ENCODE measurements at places on chromosomes 7 and 10. TPM values are rescaled to one million over a fixed set of nuclear protein-coding genes. Genes with fewer than 3 reads are reported as not detected.

GRCh38 chr7:32255036-32255435 lies 184.8 kb upstream of the PDE1C start:
- peaks cover 13% of the 10 kb centered on the region for H3K4me1 ChIP-seq
- H3K27ac ChIP-seq: no peak overlapping the region
- H3K36me3 ChIP-seq: no peaks in the 10 kb centered on the region
- H3K27me3 ChIP-seq: no peaks in the 10 kb centered on the region
- no peak for DNase-seq
- H3K4me3 ChIP-seq: no peak overlapping the region

DNA sequence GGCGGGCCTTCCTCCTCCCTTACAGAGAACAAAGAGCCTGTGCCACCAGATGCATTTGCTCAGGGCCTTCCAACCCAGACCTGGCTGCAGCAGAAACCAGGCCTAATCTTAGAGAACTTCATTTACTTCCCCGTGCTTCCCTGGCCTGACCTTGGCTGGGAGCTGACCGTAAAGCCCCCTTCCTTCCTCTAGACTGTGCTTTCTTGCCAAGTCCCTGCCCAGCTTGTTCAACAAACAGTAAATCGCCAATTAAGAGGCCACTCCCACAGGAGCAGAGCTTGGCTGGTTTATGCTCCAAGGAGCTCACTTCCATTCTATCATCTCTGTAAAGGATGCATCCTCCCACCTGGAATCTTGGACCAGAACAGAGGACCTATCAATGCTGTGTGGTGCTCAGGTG lies 110.9 kb downstream of the COL13A1 start:
- H3K4me3 ChIP-seq: no peak overlapping the region
- H3K4me1 ChIP-seq: peaks cover 16% of the 10 kb centered on the region
- DNase-seq: no peak
- peaks cover 3% of the 10 kb centered on the region for H3K27me3 ChIP-seq

DNA sequence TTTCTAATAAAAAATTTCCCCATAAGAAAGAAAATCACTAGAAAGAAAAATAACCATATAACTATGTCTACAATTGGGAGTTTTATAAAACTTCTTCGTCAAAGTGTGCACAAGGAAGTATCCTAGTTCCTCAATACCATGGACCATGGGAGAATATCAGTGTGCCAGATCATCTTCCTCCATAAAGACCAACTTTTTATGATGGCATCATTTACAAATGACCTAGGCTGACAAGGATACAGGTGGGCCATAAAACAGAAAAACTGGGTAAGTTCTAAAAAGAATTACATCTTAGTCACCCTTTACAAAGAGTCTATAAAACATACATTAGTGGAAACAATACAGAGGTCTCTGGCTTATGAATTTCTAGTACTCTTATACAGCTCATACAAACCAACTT lies 303.2 kb downstream of the DOCK4 start:
- peaks cover 19% of the 10 kb centered on the region for H3K36me3 ChIP-seq
- H3K4me3 ChIP-seq: no peak overlapping the region
- H3K27me3 ChIP-seq: no peaks in the 10 kb centered on the region
- no peak for DNase-seq

- H3K27ac ChIP-seq: no peak overlapping the region
- DNase-seq: no peak
- H3K36me3 ChIP-seq: peaks cover 6% of the 10 kb centered on the region
- H3K4me1 ChIP-seq: peaks cover 8% of the 10 kb centered on the region
- H3K4me3 ChIP-seq: no peak overlapping the region
- H3K27me3 ChIP-seq: no peaks in the 10 kb centered on the region
Observed at GRCh38 chr7:31068006-31068675, 16.0 kb downstream of the ADCYAP1R1 start.

CPA2 gene
- total RNA-seq: 0.90 TPM

Measured in WTC11 (cell line).